Caco-2 (cell line): ENCODE measurements at places on chromosomes 7 and 10. TPM values are rescaled to one million over a fixed set of nuclear protein-coding genes. Genes with fewer than 3 reads are reported as not detected.

DNA sequence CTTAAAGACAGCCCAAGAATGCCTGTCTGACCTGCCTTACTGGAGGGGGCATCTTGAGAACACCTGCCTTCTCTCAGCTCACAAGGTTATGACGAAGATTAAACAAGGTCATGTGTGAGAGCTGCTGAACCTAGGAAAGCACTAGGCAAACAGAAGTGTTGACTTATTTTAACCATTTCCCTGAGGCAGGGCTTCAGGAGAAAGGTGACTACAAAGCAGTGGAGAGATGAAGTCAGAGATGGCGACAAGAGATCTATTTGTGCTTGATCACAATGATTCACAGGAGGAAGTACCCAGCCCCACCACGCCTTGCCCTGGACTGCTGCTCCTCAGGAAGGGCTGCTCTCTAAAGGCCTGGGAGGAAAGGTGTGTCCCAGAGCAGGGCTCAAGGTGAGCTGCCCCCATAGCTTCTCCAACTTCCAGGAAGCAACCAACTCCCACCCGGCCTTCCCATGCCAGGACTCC is 27.8 kb downstream of the STN1 start:
- DNase-seq, result peak; percentile 82

DNA sequence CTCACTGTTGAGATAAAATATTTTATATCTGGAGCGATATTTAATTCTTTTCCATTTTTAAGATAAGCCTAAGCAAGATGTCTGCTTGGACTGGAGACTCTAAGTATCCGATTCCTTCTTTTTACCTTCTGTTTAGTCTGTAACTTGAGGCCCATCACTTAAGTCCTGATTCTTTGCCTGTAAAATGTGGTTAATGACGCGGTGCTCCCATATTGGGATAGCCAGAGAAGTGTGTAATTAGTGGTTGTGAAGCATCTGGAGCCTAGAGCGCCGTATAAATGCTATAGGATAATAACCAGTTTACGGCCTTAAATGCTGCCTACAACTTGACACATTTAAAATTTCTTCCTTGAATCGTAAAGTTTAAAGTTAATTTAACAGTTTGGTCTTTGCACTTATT is 132.9 kb downstream of the CHN2 start:
- no peak for DNase-seq

DNA sequence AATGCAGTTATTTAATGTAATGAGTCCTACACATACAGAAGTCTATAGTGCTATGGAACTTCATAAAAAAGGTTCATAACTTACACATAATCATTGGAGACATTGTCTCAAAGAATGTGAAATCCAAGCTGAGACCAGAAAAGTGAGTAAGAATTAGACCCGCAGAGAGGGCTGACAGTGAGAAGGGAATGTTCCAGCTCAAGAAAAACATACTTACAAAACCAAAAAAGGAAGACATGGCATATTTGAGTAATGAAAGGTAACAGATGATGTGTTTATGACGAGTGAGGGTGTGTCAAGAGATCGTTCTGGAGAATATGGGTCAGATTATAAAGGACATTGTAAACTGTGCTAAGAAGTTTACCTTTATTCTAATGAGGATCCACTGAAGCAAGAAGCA is 566.5 kb downstream of the ATRNL1 start:
- DNase-seq, result no peak

- DNase-seq, result no peak
Measured at GRCh38 chr7:118250860-118251494, 26.5 kb downstream of the ANKRD7 start.

GRCh38 chr10:93060887-93061593 is 442 bp downstream of the CYP26C1 start:
- DNase-seq, result no peak

DNA sequence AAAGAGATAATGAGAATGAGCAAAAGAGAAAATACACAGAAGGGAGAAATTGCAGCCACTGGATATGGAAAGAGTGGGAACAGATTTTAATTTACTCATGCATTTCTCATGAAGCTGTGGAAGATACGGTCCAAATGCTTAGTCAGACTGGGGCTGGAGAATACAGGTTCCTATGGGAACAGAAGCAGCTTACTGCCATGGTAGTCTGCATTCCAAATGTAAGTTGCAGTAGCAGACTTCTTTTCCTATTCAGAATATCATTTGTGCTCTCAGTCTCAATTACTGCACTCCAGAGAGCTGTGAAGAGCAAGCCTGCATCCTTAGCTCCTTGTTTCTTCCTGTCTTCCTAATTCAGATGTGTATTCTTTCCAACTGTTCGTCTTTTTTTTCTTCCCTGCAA is 190.8 kb upstream of the TMEM196 start:
- DNase-seq, result no peak

- DNase-seq, result no peak
Measured at GRCh38 chr7:1241603-1242255, 9.1 kb downstream of the UNCX start.

- DNase-seq, result no peak
Measured at GRCh38 chr7:105675934-105676371, 94.7 kb upstream of the EFCAB10 start.

DNA sequence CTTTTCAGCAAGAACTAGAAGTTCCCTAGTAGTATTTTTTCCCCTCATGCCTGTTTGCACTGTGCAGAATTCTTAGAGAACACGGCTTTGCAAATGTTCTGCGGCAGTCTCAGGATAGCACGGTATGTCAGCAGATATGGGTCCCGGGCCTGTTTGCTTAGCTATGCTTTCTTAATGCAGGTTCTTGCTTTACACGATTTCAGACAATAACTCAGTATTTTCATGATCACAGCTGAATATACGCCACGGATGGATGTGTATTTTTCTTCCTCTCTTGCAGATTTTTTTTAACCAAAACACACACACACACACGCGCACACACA is 137.3 kb downstream of the HECW1 start:
- DNase-seq, result no peak

DNA sequence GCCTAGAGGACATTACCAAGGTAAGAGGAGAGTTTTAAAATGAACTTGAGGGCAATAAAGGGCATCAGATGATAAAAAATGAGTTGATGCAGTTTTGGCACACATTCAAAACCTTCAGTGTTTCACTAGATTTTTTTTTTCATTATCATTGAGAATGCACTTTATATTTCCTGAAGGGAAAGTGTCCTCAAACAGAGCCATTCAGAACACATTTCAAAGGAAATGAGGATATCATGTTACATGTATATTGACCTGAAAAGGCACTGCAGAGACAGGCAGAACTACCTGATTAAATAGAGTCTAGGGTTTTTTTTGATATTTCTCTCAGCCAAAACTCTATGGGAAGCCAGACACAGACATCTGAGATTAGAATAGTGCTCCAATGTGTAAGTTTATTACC is 454.0 kb downstream of the NEBL start:
- no peak for DNase-seq

GRCh38 chr7:98294798-98295382 is 13.4 kb downstream of the BRI3 start:
- peak; percentile 82 for DNase-seq

GRCh38 chr7:86592185-86592584 is 51.5 kb upstream of the GRM3 start:
- no peak for DNase-seq

GRCh38 chr10:79375321-79376077 is 28.2 kb downstream of the PPIF start:
- DNase-seq, result no peak

GRCh38 chr7:129295015-129295423 is 70.2 kb downstream of the AHCYL2 start:
- DNase-seq, result no peak

GRCh38 chr10:123249894-123250293 is 95.7 kb downstream of the BUB3 start:
- DNase-seq, result no peak

DNA sequence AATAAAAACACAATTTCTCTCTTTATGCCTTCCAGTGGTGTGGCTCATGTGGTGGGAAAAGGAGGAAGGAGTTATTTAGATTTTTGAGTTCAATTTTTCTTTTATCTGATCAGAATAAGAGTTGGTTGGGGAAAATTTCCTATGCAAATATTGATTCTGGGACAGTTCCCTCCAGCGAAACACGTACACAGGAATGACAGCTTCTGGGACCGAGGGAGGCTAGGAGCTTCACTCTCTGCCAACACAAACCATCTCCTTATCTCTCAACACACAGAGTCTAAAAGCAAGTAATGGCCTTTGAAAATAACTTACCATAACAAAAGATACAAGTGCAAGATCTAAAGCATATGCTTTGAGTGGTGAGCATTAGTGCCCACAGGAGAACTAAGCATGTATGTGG is 122.7 kb downstream of the RAPGEF5 start:
- DNase-seq, result no peak

GRCh38 chr10:126955396-126955795 is 50.2 kb downstream of the DOCK1 start:
- DNase-seq, result no peak

DNA sequence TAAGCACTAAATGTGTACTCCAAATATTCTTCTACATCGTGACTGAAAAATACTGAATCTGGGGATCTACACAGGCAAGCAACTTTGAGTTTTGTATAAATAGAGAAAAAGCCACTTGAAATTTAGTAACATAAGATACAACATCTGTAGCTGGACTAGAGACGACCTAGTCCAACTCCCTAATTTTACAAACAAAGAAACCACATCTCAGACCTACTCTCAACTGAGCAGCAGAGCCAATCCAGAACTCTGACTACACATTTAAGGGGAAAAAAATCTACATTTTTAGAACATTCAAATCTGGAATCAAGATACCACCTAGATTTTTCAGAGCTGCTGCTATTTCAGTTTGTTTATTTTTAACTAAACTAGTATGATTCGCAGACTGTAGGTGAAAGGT is 88.9 kb downstream of the CABCOCO1 start:
- no peak for DNase-seq

Gene PTCD1
- total RNA-seq, result 59.6 TPM in 2 replicates

Gene KIF5B
- total RNA-seq, result 172 and 183 TPM in 2 replicates

Gene GJD4
- total RNA-seq, result 0.18 TPM in 1 of 2 replicates, not detected in the other

Gene HOXA3
- total RNA-seq, result 19.9 and 22.6 TPM in 2 replicates

Gene THNSL1
- 6.3 and 6.8 TPM in 2 replicates for total RNA-seq

Gene TET1
- total RNA-seq, result 18.6 and 19.1 TPM in 2 replicates

Gene LRRTM3
- not detected in 2 replicates for total RNA-seq

Gene C7orf57
- not detected in 2 replicates for total RNA-seq

Gene PODXL
- total RNA-seq, result 243 and 278 TPM in 2 replicates

Gene CYP3A5
- 2.7 and 3.7 TPM in 2 replicates for total RNA-seq

Gene PEX1
- 19.5 and 20.1 TPM in 2 replicates for total RNA-seq

Gene EVX1
- not detected in 2 replicates for total RNA-seq
